ENCODE measurements at places on chromosomes 1 and 21.

DNA sequence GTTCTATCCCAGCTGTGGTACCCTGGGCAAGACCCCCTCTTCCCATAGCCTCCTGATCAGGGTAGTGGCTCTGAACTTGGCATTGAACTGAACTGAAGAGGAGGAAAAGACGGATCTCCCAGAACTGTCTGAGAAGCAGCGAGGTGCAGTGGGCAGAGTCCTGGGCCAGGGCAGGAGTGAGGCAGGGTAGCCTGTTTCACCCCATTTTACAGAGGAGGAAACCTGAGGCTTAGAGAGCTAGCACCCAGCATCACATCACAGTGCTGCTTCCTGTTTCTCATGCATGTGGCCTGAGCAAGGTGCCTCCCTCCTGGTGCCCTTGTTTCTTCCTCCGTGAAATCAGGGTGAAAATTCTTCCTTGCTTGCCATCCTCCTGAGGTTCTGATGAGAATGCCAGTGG is 17.1 kb downstream of the ZNF362 start:
- no peak for DNase-seq

DNA sequence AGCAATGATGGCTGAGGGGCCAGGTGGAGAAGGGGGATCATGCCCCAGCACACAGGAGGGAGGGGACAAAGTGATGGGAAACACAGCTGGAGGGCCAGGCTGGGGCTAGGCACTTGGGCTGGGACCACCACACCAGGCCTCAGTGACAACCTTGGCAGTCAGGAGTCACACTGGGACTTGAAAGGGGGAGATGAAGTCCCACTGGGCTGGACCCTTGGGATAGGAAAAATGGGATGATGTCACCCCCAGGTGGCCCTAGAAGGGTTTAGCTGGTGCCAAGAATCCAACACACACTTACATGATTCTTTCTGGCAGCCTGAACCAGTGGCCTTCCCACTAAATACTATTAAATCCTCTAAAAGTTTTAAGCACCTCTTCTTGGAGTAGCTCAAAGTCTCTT is 17.1 kb downstream of the ZBTB17 start:
- DNase-seq: no peak

DNA sequence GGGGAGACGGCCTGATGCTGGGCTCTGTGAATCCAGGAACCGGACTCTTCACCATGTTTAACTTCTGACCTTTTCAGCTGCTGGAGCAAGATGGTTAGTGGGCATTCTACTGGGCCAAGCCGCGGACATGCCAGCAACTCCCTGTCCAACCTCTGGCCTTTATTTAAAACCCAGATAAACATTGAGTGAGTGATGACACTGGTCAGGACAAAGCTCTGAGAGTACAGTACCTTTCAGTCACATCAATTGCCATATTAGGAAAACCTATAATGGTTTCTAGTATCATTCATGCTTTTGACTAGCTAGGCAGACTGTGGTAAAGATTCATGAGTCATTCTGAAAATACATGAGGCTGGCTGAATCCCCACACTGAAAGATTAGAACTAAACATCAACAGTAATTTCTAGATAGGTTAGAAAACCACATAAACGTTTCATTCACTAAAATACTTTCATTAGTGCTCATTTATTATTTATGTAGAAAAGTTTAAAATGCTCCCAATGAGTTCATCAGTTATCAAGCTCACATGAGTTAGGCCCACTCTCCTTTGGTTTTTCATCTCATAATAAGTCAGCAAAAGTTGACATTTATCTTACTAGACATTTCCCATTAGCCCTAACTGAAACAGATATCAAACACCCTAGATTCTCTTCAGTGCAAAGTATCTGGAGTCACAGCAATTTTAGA is 7.1 kb upstream of the ACTA1 start:
- DNase-seq: no peak

GRCh38 chr1:9652379-9653209 is 1.1 kb downstream of the PIK3CD start:
- DNase-seq: peak; percentile 74

GRCh38 chr21:34946916-34947534 is 102.1 kb downstream of the RUNX1 start:
- no peak for DNase-seq
